ENCODE measurements at places on chromosomes 2 and 18.

- no peak for DNase-seq
These were observed 72.5 kb upstream of the RMDN2 start for GRCh38 chr2:37852585-37853014.

DNA sequence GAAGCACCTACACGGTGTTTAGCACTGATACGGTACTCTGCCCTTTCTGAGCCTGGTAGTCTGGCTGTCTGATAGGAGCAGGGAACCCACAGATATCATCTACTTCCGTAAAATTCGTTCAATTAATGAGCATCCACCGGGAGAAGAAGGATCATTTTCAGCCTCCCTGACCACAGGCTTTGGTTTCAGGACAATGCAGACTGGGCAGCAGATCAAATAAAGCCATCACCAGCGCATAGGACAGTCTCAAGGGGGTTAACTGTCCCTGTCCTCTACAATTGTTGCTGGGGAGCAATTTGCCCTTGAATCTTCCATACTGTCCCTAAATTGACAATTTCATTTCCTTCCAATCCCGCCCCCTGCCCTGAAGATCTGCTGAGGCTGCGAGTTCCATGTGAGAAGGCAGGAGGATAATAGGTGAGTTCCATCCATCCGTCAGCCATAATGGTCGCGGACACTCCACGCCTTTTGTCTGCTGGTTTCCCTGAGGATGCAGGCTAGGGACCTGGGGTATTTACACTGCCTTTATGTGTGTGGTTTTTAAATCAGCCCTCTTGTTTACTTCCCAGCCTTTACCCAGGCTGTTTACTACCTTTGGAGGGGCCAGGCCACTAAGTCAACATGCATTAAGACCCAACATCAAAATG lies 110.0 kb downstream of the MYCN start:
- no peak for DNase-seq

DNA sequence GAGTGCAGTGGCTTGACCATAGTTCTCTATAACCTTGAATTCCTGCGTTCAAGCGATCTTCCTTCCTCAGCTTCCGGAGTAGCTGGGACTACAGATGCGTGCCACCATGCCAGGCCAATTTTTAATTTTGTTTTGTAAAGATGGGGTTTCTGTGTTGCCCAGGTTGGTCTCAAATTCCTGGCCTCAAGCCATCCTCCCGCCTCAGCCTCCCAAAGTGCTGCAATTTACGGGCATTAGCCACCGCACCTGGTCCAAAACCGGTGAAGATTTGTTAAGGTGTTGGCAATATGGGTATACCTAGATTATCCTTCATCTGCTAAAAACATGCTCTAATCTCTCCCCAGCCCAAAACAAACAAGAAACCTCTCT lies 1.3 kb upstream of the EIF2AK3 start:
- DNase-seq, result no peak

GRCh38 chr2:165804719-165805118 lies 10.7 kb upstream of the GALNT3 start:
- DNase-seq, result no peak

GRCh38 chr18:42901161-42901560 lies 214.3 kb downstream of the RIT2 start:
- no peak for DNase-seq

- no peak for DNase-seq
These were observed 97.5 kb downstream of the STPG4 start for GRCh38 chr2:47057687-47058002.

GRCh38 chr2:175837046-175837445 lies 165.0 kb downstream of the LNPK start:
- no peak for DNase-seq

DNA sequence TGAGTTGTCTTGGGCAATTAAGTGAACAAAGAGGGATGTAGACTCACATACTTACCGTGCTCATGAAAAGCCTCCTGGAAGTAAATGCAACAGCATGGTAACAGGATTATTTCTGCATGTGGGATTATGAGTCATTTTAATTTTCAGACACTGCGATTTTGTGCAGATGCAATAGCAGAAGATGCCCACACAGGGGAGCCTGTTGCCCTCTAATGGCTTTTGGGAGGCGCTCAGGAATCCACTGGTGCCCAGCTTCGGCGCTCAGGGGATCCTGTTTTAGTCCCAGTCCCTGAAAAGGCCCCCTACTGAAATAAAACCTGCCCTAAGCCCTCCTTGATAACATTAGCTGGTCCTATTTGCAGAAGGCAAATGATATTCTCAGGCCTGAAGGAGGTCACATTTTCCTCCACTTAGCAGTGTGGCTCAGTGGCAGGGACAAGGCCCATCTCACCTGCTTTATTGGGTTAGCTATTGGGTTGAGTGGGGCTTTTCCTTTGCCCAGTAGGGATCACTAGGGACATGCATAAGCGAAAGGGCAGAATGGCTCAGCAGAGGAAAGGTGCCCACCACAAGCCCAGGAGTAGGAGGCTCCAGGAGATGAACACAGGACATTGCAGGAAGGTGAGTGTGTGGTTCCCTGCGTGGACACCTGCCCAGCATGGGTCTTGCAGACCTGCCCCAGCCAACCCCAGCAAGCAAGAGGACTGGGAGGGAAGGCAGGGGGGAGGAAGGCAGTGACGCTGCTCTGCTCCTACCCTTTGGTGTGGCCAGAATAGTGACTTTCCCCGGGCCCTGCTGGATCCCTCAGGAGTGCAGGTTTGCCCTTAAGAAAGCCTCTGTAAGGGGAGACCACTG lies 26.5 kb upstream of the KCNS3 start:
- no peak for DNase-seq

DNA sequence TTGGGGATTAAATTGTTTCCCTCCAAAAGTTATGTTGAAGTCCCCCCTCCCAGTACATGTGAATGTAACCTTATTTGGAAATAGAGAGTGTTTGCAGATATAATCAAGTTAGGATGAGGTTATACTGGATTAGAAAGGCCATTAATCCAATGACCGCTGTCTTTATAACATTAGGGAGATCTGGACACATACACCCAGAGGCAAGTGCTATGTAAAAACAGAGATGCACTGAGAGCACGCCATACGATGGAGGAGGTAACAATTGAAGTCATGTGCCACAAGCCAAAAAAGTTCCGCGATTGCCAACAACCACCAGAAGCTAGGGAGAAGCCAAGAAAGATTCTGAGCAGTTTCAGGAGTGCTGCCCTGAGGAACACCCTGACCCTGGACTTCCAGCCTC lies 153.3 kb downstream of the RNF144A start:
- DNase-seq, result no peak

DNA sequence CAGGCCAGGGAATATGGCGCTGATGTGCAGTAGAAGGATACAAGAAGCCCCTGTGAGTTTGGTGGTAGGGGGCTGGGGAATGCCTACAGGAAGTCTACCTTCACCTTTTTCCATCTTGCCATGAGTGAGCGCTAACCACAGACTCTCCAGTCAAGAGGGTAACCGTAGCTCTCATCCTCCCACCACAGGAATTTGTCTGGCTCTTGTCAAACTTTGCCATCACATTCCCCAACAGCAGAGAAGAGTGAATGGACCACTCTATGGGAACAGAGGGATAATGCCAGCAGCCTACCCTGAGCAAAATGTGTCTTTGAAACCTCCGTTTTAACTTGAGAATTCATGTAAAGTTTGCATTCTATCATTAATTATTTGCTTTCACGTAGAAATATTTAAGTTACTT lies 168.3 kb downstream of the NRP2 start:
- DNase-seq, result no peak

DNA sequence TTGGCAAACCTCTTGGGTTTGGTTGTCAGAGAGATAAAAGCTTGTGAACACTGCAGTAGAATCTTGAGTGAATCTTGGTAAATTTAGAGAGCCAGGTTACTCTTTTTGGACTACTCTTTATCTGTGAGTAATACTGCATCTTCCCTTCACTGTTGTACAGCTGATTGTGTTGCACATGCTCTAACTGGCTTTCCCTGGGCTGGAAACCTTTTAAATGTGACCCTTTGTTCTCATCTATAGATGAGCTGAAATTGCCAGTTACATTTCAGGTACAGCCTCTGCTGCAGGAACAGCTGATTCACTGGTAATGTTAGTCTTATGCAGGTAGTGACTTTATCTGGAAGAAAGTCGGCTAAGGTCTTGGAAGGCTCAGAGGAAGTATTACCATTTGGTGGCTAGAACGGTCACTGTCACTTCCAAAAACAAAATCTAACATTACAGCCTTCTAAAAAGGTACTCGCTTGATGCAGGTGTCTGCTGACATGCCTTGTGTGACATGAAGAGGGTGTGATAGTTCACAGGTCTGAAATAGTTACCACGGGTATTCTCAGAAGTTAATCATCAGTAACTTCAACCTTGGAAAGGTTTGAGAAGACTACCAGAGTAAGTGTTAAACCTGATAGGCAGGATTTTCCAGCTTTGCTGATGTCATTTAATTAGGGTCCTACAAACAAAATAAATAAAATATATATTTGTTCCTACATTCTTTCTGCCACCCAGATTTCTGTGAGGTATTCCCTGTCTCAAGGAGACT lies 851.1 kb downstream of the SLC4A3 start:
- DNase-seq, result no peak

All from SIG-M5 (cell line).